Tibial artery (tissue), 4 donors: ENCODE measurements at places on chromosomes 1 and 21.

GRCh38 chr1:3924825-3925220 lies 24.8 kb upstream of the C1orf174 start:
- no peak for DNase-seq

DNA sequence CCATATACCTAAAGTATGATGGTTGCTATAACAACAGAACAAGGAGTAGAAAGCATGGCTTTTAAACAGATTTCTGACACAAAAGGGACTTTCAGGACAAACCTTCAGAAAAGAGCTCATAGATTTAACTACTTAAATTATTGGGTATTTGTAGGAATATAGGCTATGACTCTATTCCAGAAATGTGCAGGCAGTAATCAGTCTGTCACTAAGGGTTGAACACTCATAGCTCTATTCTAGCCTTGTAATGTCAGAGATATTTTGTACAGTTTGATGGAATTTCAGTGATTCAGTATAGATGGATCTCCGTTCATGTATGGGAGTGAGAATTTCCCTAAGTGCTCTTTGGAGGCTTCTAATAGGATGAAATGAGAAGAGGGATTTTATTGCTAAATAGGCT lies 82.8 kb downstream of the EXTL2 start:
- DNase-seq = no peak

- DNase-seq = no peak
These were observed 193.5 kb downstream of the PAPPA2 start for GRCh38 chr1:176656257-176656995.

GRCh38 chr1:84711121-84711520 lies 20.9 kb upstream of the SSX2IP start:
- DNase-seq = no peak

DNA sequence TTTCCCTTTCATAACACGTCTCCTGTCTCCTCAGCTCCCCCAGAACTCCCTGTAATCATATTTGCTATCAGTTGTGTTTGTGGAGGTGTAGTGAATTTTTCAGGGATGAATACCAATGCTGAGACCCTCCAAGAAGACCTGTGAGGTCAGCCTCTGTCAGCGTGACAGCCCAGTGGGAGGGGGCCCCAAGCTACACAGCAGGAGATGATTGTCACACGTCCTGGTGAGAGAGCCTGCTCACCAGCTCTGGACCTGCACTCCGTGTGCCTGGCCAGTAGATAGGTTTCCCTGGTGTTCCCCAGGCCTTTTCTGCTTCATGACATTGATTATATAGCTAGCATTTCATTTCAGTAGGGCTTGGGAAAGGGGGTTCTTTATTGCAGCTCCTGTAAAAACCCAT lies 421.5 kb downstream of the KIF26B start:
- no peak for DNase-seq

DNA sequence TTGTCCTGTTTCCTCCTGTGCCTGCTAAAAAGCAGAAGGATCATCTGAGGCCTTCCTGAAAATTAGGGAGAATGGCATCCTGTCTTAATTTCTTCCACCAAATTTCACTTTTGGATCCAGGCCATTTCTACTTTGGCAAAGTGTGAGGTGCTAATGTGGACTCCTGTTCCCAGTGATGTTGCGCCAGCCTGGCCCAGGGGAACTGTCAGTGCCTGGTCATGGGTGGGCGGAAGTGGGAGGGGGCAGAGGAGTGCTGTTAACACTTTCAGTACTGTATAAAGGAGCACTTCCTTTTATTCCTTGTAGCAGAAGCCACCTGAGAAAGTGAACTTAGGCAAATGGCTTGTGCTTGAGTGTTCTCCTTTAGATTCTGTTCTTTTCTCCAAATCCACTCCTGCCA lies 19.9 kb downstream of the ELAPOR1 start:
- DNase-seq = no peak

GRCh38 chr1:15400627-15401026 lies 9.1 kb upstream of the EFHD2 start:
- no peak for DNase-seq

GRCh38 chr1:193537266-193538002 lies 351.0 kb upstream of the B3GALT2 start:
- DNase-seq = no peak

- no peak for DNase-seq
These were observed 2.7 kb upstream of the MGST3 start for GRCh38 chr1:165628147-165628822.

- no peak for DNase-seq
These were observed 935 bp upstream of the COG2 start for GRCh38 chr1:230641346-230641745.

- no peak for DNase-seq
These were observed at the start of gene ASTN1 for GRCh38 chr1:177164380-177165068. TSS of gene ASTN1 (minus strand) at chr1:177164712. CDS start at chr1:177164676, 36 bp downstream.

DNA sequence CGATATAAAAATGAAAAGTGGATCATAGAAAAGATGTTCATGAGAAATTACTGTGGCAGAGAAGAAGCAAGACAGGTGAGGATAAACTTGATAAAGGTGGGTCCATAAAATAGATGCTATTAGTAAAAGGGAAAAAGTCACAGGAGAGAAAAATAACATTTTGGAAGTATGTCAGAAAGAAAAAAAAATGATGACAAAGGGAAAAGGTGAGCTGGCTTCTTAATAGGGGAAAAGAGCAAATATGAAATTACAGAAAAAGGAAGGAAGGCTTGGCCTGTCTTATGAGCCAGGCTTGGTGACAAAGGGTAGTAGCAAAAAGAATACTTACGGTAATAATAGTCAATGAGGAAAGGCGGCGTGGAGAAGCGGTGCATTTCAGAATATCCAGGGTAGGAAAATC lies 386.1 kb downstream of the RWDD3 start:
- DNase-seq = no peak

GRCh38 chr21:36980280-36981048 lies 14.0 kb upstream of the HLCS start:
- DNase-seq = no peak

DNA sequence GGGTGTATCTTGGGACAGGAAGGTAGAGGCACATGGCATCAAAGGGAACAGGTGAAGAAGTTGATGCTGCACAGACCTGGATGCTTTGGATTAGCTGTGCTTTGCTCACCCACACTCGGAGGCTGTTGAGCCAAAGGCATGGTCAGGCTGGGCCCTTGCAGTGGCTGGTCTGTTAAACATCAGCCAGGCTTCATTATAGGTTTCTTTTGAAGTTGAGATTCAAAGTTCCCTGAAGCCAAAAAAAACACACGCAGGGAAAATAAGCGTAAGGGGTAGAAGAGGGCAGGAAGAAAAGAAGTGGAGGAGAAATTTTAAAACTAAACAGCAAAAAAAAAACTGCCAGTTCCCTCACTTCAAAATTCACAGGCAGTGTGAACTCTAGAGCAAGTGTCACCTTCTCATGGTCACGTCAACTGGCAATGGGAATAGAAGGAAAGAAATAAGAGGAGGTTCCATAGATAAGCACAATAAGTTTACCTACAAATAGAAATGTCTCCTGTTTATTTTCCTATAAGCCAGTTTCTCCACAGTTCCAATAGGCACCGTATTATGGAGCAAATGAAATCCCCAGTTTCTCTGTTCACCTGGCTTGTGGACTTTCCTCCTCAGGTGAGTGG lies 139.5 kb downstream of the PAPPA2 start:
- no peak for DNase-seq

DNA sequence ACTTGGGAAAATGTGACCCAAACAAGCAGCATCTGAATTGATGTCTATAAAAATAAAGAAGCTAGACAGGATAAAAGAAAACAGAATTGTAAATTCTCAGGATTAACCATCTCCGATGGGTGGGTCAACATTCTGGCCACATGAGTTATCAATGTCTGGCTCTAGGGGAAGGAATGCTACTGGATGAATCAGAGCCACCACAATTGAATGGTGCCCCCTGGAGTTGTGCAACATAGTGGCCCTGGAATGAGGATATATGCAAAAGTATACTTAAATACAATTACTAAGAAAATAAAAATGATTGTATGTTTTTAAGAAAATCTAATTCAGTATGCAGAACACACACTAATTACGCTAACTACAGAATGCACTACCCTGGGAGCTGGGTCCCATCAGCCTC lies 185.6 kb downstream of the TGFBR3 start:
- DNase-seq = no peak

DNA sequence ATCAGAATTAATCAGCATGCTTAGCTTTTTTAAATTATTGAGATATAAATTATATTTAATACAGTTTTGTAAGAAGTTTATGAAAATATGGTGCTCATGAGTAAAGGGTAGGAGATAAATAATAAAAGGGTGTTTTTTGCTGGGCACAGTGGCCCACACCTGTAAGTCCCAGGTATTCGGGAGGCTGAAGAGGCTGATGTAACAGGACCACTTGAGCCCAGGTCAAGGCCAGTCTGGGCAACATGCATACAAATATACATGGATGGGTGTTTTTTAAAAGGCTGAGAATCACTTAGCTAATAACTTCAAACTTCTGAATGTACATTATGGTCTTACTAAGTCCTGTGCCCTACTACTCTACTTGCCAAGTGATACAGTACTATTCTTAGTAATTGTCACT lies 73.2 kb downstream of the TRIM33 start:
- no peak for DNase-seq

GRCh38 chr1:219039682-219040154 lies 134.0 kb upstream of the LYPLAL1 start:
- DNase-seq = no peak

DNA sequence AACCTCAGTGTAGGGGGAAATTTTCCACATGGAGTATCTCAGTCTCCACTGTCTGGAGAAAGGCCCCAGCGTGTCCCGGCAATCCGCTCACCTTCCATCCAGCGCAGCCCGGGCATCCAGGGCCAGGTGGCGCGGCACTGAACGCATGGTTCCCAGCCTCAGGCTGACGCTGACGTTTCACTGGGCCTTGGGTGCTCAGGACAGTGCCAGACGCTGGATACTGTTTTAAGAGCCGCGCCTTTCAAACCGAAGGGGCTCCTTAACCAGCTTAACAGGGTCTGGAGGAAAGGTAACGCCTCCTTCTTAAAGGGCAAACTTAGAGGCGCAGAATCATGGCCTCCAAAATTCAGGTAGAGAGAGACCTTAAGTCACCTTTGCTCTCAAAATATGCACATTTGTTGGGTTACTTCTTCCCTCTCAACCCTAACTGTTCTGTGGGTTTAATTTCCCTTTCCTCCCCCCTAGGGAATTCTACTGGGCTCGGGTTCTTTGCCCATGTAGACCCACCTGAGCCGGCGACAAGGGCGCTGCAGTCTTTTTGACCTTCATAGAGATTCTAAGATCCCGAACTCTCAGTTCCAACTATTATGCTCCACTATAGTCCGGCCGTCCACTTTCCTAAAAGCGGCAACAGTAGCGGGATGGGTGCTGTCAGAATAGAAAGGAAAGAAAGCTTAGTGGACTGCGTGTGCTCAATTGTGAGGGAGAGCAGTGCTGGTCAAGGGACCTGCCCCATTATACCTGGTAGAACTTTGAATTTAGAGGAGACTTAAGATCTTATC lies 3.5 kb upstream of the LHX9 start:
- DNase-seq = no peak

GRCh38 chr1:164668491-164669400 lies 109.8 kb downstream of the PBX1 start:
- no peak for DNase-seq

GRCh38 chr1:57983441-57983840 lies 559.6 kb upstream of the DAB1 start:
- DNase-seq = no peak

DNA sequence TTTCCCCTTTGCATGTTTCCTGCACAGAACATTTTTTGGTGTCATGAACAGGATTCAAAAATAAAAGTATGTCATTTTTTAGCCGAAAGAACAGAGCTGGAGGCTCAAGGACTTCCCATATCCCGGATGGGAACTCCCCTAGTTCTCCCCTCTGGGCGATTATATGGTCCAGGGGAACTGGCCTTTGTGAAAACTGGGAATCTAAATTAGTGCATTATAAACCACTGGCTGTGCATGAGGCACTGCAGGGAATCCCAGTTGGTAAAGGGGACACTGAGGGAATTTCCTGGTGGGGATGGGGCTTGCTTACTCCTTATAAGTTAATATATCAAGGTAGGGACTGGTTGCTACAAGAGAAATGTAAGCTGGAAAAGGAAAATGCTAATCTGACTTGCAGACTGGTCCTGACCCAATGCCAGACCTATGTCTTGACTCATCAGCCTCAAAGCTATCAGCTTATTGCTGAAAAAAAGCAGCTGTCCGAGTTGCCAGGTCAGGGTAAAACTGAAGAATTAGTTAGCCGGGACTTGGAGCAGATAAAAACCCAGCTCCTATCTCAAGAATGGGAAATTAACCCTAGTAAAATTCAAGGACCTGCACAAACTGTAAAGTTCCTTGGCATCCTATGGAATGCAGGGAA lies 122.6 kb downstream of the FCRL5 start:
- DNase-seq = no peak

- no peak for DNase-seq
These were observed 8.6 kb upstream of the PIGV start for GRCh38 chr1:26779098-26779668.

DNA sequence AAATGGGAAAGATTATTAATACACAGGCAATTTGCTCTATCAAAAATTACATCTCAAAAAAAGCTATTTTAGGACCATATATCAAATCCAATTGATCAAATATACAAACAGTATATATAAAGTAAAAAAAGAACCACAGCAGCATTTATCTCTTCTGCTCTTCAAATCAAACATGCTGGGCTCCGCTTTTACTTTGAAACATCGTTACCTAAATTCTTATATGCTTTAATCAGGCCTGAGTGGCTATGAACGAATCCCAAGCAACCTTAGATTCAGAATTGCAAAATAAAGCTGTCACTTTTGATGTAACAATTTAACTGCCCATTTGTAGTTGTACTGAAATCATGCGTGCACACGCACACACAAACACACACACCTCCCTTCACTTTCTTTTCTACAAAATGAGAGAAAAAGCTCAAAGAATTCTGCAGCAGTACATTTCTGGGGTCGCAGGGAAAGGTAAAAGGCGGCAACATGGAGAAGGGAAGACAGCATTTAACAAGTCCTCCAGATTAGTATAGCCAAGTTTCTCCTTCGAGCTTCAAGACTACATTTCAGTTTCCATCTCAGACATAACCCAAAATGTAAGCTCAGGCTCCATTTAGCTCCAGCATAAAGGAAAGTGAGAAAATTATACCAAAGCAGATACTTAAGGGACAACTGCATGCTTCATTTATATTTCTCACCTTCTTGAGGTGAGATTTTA lies 92.2 kb upstream of the TTC39A start:
- DNase-seq = no peak

DNA sequence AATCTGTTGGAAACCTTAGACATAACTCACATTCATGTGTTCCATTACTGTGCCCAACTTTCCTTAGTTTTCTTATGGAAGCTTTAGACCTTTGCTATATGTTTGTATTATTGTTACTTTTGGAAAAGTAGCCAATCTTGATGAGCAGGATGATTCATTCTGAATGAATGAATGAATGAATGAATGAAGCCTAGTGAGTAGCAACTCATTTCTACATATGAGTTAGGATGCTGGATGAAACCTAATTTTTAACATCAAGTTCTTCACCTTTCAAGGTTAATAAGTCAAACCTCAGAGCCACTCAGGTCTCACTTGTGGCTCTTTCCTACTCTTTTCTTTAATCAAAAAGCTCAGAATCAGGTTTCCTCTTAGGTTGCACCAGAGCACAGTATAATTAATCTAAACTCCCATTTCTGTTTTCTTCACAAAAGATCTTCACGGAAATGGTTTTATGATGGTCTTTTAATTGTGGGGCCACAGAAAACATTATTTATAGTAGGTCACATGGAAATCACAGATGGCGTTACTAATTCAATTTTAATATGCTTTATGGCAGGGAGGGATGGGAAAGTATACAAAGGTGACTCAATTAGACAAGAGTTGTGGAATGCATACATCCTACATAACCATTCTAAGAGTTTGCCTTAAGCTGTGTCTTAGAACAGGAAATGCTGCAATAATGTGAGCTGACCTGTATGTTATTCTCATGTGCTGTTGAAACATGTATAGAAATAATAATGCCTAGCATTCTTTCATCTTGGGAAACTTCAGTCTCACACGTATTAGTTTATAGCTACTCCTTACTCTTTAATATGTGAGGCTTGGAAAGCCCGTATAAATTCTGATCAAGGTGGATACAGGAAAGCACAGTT lies 4.5 kb upstream of the DDX59 start:
- no peak for DNase-seq
